ENCODE measurements at places on chromosomes 7 and 10. TPM values are rescaled to one million over a fixed set of nuclear protein-coding genes. Genes with fewer than 3 reads are reported as not detected.

SAMD9L gene
- total RNA-seq = 0.79 TPM

FEZF1 gene
- total RNA-seq = not detected

POU6F2 gene
- total RNA-seq = not detected

TMEM178B gene
- under 0.01 TPM for total RNA-seq

SMO gene
- total RNA-seq = 12.3 TPM

OR2A12 gene
- not detected for total RNA-seq

TSPAN33 gene
- total RNA-seq = 0.65 TPM

ENTPD1 gene
- total RNA-seq = not detected

C7orf25 gene
- total RNA-seq = 2.7 TPM

SKIDA1 gene
- total RNA-seq = 7.5 TPM

ASAH2B gene
- 7.7 TPM for total RNA-seq

PLPP4 gene
- total RNA-seq = not detected

TFR2 gene
- 1.2 TPM for total RNA-seq

FOXP2 gene
- 0.54 TPM for total RNA-seq

ADAMTS14 gene
- under 0.01 TPM for total RNA-seq

BICC1 gene
- total RNA-seq = not detected

STAG3 gene
- total RNA-seq = 1.2 TPM

PHKG1 gene
- total RNA-seq = 1.2 TPM

GHRHR gene
- total RNA-seq = not detected

SOSTDC1 gene
- not detected for total RNA-seq

ADAM22 gene
- total RNA-seq = under 0.01 TPM

NEUROG3 gene
- not detected for total RNA-seq

ZNF33A gene
- 23.9 TPM for total RNA-seq

SORBS1 gene
- total RNA-seq = 1.6 TPM

HOXA7 gene
- not detected for total RNA-seq

ANKRD7 gene
- 0.79 TPM for total RNA-seq

ZKSCAN1 gene
- 54.6 TPM for total RNA-seq

TYSND1 gene
- 15.9 TPM for total RNA-seq

AFAP1L2 gene
- 80.5 TPM for total RNA-seq

FAM24B gene
- 2.6 TPM for total RNA-seq

TRIM73 gene
- 2.4 TPM for total RNA-seq
